Activated CD8-positive, alpha-beta T cell treated with anti-CD3 and anti-CD28 coated beads for 36 hours (primary cell): ENCODE measurements at places on chromosomes 7 and 10. TPM values are rescaled to one million over a fixed set of nuclear protein-coding genes. Genes with fewer than 3 reads are reported as not detected.

GRCh38 chr10:123986736-123987135 is 95.1 kb upstream of the CPXM2 start:
- peaks cover 29% of the 10 kb centered on the region for H3K27me3 ChIP-seq
- DNase-seq = no peak
- H3K4me3 ChIP-seq = no peak overlapping the region
- H3K36me3 ChIP-seq = no peaks in the 10 kb centered on the region

Gene NEURL1
- 1.7 TPM for total RNA-seq

- H3K4me3 ChIP-seq = no peak overlapping the region
- H3K36me3 ChIP-seq = no peaks in the 10 kb centered on the region
- no peak for DNase-seq
- no peak overlapping the region for H3K27ac ChIP-seq
Measured at GRCh38 chr10:42989481-42989921, 87.4 kb upstream of the RET start.

Gene CCL24
- not detected for total RNA-seq

Gene SCART1
- total RNA-seq = 2.9 TPM

Gene ZMYND11
- total RNA-seq = 16.8 TPM

Gene IDI2
- not detected for total RNA-seq

- peaks cover 1% of the 10 kb centered on the region for H3K27me3 ChIP-seq
- no peak overlapping the region for H3K27ac ChIP-seq
- H3K4me1 ChIP-seq = no peaks in the 10 kb centered on the region
- H3K36me3 ChIP-seq = no peaks in the 10 kb centered on the region
Measured at GRCh38 chr10:62463364-62463763, 89.2 kb downstream of the ZNF365 start.

Gene ASZ1
- not detected for total RNA-seq

DNA sequence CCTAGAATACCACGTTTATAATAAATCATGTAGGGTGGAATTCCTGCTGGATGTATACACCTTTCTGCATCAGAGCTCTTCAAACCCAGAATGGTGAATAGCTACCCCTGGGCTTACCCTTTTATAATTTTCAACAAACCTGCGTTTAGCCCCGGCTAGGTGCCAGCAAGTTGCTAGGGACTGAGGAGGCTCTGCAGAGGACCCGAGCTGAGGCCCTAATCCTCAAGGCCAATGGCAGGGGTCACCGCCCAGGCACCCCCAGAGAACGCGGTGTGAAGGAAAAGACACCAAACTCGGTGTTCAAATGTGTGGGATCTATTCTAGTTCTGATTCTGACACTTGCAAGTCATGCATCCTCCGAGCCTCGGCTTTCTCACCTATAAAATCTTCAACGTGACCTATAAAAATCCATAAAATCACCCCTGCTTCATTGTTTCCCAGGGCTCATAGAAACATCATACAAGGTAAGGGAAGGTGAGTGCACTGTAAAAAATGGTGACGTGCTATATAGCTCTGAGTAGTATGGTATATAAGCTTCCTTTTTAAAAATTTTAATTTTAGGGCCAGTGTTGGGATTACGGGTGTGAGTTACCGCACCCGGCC is 2.5 kb upstream of the ANXA11 start:
- peaks cover 27% of the 10 kb centered on the region for H3K4me1 ChIP-seq
- H3K4me3 ChIP-seq = no peak overlapping the region
- H3K27me3 ChIP-seq = no peaks in the 10 kb centered on the region
- H3K36me3 ChIP-seq = peaks cover 11% of the 10 kb centered on the region
- no peak for DNase-seq

Gene MUC3A
- not detected for total RNA-seq

GRCh38 chr7:157539521-157539920 is 202.7 kb downstream of the DNAJB6 start:
- H3K36me3 ChIP-seq = no peaks in the 10 kb centered on the region
- no peak overlapping the region for H3K27ac ChIP-seq
- DNase-seq = no peak
- H3K4me1 ChIP-seq = no peaks in the 10 kb centered on the region

Gene C10orf143
- total RNA-seq = 4.4 TPM

DNA sequence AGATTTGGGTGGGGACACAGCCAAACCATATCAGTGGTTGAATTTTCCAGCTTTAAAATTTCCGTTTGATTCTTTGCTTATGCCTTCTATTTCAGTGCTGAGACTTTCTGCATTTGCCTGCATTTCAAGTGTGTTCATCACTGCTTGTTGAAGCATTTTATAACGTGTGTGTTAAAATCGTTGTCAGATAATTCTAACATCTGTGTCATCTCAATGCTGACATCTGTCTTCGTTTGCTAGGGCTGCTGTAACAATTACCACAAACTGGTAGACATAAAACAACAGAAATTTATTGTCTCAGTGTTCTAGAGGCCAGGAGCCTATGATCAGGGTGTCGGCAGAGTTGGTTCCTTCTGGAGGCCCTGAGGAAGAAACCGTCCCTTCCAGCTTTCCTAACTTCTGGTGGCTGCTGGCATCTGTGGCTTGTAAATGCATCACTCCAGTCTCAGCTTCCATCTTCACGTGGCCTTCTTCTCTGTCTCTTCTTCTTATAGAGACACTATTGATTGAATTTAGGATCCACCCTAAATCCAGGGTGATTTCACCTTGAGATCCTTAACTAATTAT is 71.1 kb upstream of the SDK1 start:
- H3K4me1 ChIP-seq = peaks cover 15% of the 10 kb centered on the region
- no peak overlapping the region for H3K27ac ChIP-seq
- H3K4me3 ChIP-seq = no peak overlapping the region
- no peak for DNase-seq
- H3K36me3 ChIP-seq = no peaks in the 10 kb centered on the region

Gene HHEX
- total RNA-seq = 0.34 TPM

Gene SAMD9L
- total RNA-seq = 13.1 TPM

Gene BEND7
- total RNA-seq = not detected
